Stimulated activated CD4-positive, alpha-beta T cell treated with anti-CD3 and anti-CD28 coated beads, Interleukin-15, amount 100 ng/mL, for 1 hour (primary cell): ENCODE measurements at places on chromosomes 6 and 20.

- no peak for DNase-seq
Observed at GRCh38 chr6:119676961-119677360, 327.4 kb upstream of the MAN1A1 start.

GRCh38 chr6:164216368-164216767, 801.9 kb downstream of the QKI start:
- no peak for DNase-seq

GRCh38 chr6:111590209-111590980, 15.3 kb downstream of the TRAF3IP2 start:
- DNase-seq, result no peak

DNA sequence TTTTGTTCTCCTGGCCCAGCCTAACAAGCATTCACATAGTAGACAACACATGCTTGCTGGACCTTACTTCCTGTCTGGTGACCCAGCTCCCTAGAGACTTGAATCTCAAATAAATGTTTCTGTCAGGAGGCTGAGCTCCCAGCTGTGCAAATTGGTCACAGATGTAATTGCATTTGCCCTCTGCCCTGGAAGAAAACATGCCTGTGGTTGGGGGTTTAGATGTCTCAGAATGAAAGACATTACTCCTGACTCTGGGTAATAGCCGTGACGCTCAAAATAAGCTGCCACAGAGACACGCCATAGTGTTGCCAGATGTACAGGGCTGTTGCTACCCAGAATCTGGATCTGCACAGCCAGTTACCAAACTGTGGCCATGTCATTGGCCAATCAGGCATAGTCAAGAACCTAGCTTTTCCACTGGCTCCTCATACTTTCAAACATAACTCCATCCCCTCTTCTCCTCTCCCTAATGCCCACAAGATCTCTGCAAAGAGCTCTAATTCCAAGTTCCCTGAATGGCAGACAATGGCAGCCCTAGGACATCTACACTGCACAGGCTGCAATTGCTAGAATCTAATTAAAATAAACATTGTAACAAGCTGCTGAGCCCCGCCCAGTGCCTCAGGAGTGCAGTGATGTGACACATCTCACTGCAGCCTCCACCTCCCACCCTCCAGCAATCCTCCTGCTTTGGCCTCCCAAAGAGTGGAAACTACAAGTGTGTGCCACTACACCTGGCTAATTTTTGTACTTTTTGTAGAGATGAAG, 32.8 kb upstream of the GMPR start:
- DNase-seq, result no peak

DNA sequence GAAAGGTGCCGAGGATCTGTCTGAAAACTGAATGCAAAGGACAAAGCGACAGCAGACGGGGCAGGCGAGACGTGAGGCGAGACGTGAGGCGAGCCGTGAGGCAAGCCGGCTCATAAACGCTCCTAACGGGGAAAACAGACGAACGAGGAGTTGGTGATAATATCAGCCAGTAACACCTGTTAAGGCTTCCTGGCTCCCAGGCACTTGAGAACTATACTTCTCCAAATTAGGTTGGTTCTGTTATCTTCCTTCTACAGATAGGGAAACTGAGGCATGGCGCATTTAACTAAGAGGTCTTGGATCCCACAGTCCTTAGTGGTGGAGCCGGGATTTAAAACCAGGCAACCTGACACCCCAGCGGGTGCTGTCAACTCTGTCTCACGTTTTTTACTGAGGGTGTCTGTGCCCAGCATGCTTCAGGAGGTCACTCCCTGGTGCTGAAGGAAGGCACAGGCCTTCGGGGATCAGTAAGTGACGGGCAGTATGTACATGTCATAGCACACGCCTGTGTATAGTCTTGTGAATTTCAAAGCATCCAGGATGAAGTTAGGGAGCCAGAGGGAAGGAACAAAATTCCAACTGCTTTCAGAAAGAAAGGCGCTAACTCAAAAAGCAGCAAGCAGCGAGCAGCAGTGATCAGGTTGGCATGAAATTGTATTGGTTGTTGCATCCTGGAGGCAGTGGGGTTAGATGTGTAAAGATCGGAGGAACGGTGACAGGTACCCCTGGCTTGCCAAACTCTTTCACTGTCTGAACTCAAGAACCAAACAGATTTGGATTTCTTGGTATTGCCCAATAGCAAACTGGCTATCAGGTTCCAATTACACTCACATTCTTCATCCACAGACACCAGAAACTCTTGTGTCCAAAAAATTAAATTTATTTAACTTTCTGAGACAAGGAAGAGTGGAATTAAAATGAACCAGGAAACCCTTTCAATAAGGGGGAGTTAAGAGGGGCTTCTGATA, 318.7 kb downstream of the THBS2 start:
- DNase-seq, result no peak

GRCh38 chr20:6892724-6893123, 125.2 kb downstream of the BMP2 start:
- no peak for DNase-seq

- DNase-seq, result no peak
Observed at GRCh38 chr6:108869876-108870275, 21.7 kb downstream of the ARMC2 start.

GRCh38 chr6:106692112-106692818, 62.9 kb downstream of the QRSL1 start:
- DNase-seq, result no peak

DNA sequence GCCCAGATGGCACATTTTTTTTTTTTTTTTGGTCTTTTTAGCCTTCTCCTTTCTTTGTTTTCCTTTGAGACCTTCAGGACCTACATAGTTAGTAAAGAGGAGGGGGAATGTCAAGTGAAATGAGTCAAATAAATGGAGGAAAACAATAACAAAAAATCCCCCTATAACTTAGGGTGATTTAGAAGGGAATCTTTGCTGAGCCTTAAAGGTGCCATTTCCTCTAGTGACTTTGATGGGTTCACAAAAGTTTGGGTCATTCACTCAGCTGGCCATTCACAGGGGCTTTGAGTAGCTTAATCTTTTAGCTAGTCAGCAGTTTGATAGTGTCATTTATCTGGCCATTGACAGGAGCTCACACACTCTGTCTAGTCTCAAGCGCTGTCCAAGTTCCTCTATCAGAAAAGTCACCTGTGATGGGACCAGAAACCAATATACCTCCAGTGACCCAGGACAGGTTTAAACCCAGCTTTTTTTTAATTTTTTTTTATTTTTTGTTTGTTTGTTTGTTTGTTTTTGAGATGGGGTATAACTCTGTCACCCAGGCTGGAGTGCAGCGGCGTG, 275.1 kb upstream of the PRDM1 start:
- no peak for DNase-seq

DNA sequence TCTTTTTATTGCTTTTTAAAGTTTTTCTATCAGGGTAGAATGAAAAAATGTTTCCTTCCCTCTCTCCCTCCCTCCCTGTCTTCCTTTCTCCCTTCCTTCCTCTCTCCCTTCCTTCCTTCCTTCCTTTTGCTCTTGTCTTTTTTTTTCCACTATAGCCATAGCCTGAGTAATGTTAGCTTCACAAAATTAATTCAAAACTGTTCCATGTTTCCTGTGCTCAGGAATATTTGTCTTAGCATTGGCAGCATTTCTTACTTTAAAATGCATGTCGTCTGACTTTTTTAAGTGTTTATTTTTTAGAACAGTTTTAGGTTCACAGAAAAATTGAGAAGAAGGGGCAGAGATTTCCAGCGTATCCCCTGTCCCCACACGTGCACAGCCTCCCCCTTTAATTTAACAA, 730.8 kb upstream of the CITED2 start:
- DNase-seq, result no peak

DNA sequence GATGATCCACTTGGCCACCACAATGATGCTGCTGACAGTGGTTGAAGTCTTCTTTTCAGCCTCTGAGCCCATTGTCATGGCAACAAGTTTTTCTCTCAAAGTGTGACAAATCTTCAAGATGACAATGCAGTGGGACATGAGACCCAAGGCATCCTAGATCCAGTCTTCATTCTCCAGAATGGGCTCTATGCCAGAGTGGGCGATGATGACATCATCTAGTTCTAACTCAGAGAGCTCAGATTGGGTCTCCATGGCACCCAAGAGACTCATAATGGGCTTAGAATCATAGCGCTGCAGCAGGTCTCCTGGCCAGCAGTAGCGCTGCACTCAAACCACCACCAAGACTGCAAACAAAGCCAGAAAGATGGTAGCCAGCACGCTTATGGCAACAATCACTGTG, 973.6 kb downstream of the EYS start:
- no peak for DNase-seq

DNA sequence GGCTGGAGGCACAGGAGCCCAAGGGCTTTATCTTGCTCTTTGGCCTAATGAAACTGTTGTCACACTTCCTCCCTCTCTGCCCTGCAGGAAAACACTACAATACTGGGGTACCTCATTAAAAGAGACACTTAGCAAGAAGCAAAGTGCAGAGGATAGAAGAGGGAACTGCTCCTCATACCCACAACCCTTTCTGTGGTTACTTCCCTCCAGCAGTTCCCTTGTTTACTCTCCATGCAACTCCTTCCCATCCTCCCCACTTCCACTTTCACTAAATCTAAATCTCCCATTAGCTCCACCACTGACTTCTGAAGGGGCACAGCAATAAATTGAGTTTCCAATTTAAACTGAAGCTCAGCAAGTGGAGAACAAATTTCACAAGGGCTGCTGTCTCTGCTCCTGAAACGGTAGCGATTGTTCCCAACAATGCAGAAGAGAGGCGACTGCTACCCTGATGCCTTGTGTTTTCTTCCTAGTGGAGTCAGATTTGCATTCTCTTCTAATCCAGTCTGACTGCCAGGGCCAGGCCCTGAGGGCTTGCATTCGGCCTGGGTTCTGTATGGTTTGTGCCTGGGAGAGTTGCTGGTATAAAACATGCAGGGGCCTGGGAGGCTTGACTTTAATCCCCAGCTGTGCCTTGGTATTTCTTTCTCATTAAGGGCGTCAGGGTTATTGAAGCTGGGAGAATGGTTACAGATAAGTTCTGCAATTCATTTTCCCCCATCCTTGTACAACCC, 454.7 kb downstream of the TFAP2B start:
- no peak for DNase-seq

GRCh38 chr6:106490436-106490835, 129.9 kb downstream of the CRYBG1 start:
- no peak for DNase-seq

- no peak for DNase-seq
Observed at GRCh38 chr6:11161031-11161956, 49.8 kb upstream of the ERVFRD-1 start.

DNA sequence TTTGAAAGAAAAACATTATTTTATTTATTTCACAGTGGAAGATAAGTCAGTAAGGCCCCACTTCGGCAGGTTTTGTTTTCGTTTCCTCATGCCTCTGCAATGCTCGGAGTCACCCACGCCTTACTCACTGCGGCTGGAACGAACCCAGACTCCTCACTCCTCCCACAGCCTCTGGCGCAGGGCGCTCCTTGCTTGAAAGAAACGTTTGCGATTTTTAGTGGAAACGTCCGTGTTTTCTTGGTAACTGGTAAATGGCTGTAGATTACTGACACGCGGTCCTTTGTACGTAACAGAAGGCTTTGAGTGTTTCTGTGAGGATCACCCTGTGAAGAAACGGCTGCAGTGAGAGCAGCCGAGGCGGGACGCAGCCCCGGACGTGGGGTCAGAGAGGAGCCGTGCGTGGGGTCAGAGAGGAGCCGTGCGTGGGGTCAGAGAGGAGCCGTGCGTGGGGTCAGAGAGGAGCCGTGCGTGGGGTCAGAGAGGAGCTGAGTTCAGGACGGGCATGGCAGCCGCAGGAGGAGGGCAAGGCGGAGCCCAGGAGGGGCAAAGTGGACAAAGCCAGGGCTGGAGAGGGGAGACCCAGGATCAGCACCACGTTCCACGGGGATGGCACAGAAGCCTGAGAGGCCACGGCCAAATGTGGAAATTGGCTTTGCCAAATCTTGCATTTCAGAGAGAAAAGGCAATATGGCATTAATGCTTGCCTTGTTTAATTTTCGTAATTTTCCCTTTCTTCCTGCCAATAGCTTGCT, 198.6 kb upstream of the THBS2 start:
- no peak for DNase-seq

- DNase-seq, result no peak
Observed at GRCh38 chr6:90574610-90575009, 12.3 kb downstream of the MAP3K7 start.

GRCh38 chr6:10759312-10759839, 11.8 kb downstream of the TMEM14B start:
- no peak for DNase-seq

- DNase-seq, result no peak
Observed at GRCh38 chr20:8360035-8360434, 228.0 kb downstream of the PLCB1 start.

GRCh38 chr20:38840894-38841470, 35.5 kb downstream of the PPP1R16B start:
- no peak for DNase-seq

- peak; percentile 92 for DNase-seq
Observed at GRCh38 chr20:2523919-2524708, 12.3 kb upstream of the TMC2 start.

DNA sequence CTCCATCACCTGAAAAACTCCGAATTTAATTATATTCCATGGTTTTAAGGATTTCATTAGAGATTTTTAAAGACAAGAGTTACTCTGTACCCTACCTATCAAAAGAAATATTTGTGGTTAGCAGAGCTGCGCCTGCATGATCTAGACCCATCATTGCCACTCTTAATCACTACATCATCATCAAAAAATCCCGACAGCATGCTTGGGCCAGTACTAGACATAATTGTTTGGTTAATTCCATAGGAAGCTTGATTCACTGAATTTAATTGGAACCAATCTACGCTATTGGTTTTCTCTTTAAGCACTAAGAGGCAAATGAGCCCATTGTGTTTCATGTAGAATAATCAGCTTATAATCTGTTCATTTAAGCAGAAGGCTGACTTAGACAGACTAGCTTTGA, 33.4 kb upstream of the RNF217 start:
- no peak for DNase-seq
